ENCODE measurements at places on chromosomes 7 and 10.

DNA sequence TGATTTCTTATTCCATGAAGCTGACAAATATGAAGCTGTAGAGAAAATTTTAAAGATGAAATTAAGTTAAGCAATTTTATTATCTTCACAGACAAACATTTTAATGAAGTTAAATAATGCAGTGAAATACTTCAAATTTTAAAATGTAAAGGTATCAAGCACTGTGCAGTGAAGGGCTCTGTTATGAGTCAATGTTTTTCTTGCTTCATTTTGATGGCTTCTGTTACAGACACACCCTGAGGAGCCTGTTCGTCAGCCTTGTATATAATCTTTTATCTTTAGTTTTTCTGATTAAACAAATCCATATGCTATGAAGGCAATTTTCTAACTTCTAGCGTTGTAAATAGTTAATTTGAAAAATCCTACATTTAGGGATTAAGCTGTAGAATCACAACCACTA is 18.5 kb downstream of the VSTM2A start:
- DNase-seq, result no peak

DNA sequence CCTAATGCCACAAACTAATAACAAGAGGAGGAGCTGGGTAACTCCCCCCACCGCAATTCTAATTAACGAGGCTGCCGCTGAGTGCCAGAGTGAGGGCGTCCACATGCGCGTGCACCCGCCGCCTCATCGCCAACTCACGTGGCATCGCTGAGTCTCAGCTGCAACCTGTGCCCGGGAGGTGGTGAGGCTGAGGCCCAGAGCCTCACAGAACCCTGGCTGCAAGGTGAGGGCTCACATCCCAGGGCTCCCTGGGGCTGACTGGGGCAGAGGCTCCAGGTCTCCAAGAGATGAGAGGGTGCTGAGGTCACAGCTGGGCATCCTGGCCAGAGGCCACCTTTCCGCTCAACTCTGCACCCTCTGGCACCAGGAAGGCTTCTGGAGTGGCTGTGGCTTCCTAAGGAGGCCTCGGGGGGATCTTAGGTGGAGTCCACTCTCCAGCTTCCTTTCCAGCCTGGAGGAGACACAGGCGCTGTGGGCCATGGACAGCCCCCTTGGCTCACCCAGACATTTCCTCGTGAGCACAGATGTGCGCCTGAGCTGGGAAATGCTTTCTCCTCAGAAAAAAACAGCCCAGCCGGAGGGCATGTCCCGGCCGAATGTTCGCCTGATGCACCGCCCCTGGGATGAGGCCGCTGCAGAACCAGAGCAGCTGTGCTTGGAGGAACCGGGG is 242.6 kb downstream of the MAD1L1 start:
- DNase-seq, result no peak

GRCh38 chr7:82360591-82361368 is 82.8 kb downstream of the CACNA2D1 start:
- no peak for DNase-seq

GRCh38 chr10:12381536-12382156 is 32.3 kb downstream of the CAMK1D start:
- no peak for DNase-seq

DNA sequence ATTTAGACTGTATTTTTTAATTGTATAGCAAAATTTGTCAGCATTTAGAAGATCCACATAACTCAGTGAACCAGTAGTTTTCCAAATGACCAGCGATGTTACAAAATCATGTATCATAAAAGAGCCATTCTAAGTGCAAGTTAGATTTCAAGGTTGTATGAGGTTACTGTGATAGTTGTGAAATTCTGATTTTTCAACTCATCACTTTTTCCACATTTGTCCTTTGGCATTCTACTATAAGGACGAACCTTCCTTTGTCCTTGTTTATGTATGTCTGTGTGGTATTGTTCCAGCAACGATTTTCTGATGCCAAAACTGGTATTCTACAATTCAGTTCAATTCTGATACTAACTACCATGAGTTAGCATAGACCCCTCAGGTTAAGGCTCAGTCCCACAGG is 64.2 kb downstream of the TAX1BP1 start:
- DNase-seq, result no peak

DNA sequence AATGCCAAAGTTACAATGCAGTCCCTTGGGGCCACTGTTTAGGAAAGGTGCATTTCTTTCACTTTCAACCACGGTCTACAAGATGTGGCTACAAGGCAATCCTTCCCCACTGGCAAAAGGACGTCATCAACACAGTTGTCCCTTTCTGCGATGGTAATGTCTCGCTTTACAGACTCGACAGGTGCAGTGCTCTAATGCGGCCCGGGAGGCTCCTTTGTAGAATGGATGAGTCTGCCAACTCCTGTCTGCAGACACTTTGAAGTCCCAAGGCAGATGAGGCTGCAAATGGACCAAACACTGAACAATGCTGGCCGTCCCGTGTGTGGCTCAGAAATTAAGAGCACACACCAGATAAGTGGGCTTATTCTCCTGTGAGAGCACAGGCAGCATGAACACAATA is 133.7 kb downstream of the PIP4K2A start:
- no peak for DNase-seq

GRCh38 chr10:74620626-74621025 is 205.8 kb upstream of the KAT6B start:
- DNase-seq, result no peak

GRCh38 chr7:49443515-49443914 is 329.9 kb upstream of the VWC2 start:
- no peak for DNase-seq

GRCh38 chr10:62692085-62692484 is 112.4 kb upstream of the ADO start:
- DNase-seq, result no peak

Measured in NAMALWA (cell line).